Right atrium auricular region (tissue), 2 donors: ENCODE measurements at places on chromosomes 5 and 9. TPM values are rescaled to one million over a fixed set of nuclear protein-coding genes. Genes with fewer than 3 reads are reported as not detected.

DNA sequence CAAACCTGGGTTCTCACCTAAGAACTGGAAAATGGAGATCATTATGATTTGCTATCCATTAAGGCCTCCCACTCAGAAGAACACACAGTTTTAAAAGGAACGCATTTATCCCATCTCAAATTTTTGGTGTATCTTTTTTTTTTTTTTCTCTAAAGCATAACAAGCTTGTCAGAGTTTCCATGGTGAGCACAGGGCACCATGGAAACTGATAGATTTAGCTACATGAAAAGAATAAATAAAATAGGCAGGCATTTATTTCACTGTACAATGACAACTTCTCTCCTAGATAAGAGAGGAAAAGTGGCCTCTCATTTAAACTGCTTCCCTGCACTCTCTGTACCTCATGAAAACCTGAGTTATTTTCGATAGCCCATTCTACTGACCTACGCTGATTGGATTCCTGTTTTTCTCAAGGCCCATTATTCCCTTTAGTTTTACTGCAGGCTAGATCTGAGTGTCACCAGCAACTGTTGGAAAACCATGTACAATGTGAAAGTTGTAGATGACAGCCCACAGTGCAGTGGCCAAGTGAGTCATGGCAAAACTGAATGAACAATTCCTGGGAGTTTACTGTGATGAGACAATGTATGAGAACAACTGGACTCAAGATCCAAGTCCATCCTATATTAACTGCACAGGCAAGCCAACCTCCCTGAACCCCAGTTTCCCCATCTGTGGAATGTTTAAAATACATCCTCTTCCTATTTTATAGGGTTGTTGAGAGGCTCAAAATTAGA, 4.3 kb upstream of the GDA start:
- DNase-seq = no peak

GRCh38 chr5:167881041-167881440, 410.4 kb upstream of the WWC1 start:
- DNase-seq = no peak

DNA sequence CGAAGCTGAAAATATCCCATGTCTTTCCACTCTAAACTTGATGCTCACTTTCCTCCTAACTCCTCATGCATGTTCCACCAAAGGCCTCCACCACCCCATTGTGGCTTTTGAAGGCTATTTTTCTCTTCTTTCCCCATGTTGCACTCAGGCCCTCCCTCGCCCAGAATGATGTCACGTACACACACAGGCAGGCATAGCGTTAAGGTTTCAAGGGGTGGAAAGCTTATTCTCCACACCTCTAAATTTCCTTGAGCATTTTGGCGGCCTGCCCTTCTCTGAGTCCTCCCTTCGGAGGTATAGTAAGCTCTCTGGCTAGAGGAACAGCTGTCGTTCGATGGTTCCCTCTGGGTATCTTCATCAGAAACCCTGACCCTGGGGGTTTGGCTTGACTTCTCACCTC, 673.5 kb downstream of the ACTL7B start:
- no peak for DNase-seq

- no peak for DNase-seq
Measured at GRCh38 chr5:139641116-139642080, 6.8 kb upstream of the CXXC5 start.

DNA sequence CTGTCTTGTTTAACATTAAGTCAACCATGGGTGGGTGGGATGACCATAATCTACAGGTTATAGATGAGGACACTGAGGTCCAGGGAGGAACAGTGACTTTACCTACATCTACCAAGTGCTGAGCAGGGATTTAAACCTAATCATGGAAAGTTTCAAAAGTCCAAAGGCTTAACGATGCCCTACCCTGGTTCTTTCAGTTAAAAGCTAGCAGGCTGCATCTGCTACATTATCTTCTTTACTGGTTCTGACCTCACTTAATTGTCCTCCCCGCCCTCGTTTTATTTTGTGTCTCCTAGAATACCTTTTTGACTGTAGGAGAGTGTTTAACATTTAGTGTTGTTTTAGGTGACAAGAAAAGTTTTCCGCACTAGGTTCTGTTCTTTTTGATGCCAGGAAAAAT, 735.2 kb downstream of the TLR4 start:
- no peak for DNase-seq

- DNase-seq = peak; percentile 81
Measured at GRCh38 chr9:133792721-133793470, 54.7 kb upstream of the SARDH start.

DNA sequence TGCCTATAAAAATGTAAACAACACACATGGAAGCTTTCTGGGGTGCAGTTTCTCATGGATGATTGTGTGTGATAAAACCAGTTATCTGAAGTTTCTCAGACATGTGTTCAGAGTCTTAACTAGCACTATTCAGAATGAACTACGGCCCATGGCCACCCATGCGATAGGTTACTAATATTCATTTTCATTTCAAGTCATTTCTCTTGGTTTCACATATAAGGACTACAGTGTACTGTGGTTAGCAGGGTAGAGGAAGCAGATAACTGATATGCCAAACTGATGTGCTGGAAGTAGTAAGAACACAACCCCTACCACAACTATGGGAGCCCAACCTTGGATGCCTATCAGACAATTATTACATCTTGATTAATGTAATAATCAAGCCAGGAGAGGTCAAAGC, 372.1 kb downstream of the DTWD2 start:
- DNase-seq = no peak

DNA sequence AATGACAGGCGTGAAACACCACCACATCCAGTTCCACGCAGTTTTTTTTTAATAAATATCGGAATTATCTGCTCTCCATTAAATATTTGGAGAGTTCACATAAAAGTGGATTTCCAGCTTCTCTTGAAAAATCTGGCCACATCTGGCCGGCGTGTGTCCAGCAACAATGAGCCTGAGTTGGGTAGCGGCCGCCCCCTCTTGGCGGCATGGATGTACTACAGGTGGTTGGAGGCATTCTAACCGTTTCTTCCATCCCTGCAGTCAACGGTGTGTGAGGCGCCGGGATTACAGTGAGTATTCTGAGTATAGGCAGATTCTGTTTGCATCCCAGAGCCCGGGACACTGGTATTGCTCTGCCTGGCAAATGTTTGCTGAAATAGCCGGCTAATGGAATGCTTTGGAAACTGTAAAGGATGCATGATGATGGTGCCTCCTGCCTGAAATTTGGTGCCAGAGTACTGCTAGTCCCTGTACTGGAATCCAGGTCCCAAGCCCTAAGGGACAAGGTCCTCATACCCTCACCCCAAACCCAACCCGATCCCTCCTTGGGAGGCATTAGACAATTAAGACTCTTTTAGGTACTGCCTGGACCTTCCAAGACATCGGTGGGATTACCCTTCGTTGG, 13.6 kb upstream of the GM2A start:
- peak; percentile 91 for DNase-seq

DNA sequence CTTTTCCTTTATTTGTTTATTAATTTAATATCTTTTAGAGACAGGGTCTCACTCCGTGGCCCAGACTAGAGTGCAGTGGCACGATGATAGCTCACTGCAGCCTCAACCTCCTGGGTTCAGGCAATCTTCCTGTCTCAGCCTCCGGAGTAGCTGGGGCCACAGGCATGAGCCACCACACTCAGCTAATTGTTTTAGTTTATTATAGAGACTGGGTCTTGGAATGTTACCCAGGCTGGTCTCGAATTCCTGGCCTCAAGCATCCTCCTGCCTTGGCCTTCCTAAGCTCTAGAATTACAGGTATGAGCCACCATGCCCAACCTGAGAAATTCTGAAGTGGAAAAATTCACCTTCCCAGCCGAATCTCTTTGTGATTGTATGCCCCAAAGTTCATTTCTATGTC, 139.4 kb upstream of the SLC12A2 start:
- DNase-seq = no peak

DNA sequence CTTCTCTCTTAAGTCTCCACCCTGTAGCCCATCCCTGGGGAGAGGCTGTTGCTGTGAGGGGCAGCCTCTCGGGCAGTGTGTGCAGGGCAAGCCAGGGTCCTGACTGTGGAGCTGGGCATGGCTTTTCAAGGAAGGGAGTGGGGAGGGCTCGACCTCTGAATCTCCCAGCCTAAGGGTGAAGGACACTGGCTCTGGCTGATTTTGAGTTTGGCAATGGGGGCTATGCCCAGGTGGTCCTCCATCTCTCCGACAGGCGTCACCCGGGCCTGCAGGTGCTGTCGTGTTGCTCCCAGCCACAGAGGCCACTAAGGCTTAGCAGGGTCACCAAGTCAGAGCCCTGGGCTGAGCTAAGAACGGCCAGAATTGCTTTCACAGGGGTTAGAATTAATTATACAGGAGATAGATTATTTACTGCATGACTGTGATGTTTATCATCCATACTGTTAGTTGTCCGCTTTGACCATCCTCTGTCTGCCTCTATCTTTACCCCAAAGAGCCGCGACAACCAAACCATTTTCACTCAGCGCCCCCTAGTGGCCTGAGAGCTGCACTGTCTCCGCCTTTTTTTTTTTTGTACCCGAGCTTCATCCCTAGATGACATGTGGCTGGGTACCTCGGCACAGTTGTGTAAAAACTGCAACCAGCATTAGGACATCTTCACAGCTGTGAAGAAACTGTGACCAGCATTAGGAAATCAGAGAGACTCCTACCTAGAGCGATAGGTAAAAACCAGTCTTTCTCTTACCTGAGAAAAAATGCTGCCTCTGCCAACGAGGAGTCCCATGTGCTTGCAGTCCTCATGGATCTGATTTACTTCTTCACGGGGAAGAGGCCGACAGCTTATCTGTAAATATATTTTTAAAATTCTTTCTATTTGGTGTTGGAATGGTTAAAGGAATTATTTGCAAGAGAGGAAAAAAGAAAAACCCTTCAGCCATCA, 44.5 kb downstream of the AGXT2 start:
- DNase-seq = no peak

DNA sequence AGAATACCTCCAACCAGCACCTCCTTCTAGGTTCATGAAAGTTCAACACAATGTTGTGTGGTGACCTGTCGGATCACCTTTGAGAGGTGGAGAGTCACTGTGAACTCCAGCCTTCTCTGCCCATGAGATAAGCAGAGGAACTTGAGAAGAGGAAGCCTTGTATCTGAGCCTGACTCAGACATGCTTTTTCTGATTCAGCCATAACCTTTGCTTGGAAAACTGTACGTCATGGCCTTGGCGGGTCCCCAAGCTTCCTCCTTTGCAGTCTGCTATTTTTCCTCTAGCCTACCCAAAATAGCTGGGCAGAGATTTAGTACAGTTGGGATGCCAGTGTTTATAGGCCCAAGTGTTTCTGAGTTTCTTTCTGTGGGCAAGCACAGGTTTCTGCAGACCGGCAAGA, 274.7 kb downstream of the CETN3 start:
- DNase-seq = peak; percentile 64

DNA sequence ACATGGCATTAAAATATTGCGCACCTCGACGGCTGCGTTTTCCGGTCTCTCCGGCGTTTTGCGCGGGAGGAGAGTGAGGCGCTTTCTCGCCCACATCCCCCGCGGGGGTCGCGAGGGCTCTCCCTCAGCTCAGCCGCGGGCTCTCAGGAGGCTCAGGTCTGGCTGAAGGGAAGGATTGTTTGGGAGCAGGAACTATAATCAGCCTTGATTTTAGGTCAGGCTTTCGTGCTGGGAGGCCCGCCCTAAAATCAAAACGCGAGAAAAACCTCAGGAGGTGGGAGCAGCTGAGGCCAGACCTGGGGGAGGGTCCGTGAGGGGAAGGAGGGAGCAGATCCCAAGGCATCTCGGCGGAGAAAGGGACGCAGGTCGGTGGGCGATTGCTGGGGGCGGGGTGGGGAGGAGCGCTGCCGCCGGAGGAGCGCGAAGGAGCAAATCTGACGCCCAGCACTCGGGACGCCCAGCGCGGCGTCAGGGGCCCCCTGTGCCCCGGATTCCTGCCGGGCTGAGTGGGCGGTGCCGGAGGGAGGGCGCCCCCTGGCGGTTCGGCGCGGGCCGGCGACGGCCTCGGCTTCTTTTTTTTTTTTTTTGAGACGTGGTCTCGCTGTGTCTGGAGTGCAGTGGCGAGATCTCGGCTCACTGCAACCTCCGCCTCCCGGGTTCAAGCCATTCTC, 18.7 kb upstream of the RNF130 start:
- DNase-seq = no peak

DNA sequence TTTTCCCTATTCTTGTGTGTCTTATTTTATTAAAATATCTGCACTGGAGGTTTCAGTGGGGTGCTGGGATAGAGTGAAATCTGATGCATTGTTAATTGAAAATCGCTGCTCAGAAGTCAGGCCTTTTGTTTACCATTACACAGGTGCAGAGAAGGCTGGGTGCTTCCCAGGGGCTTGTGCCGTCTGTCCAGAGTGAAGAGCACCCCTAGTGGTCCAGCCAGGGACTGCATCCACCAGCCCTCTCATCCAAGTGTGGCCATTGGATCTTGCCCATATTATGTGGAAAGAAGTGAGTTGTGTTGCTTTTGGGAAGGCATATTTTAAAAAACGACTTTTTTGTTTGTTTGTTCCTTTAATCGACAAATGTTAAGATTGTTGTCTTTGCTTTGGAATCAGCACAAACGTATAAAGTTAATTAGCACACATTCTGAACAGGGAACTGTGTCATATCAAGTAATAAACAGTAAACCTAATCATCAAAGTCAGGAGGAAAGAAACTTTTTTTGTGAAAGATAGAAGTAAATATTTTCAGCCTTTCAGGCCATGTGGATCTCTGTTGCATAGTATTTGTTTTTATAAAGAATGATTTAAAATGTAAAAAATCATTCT, 315.6 kb downstream of the MTRR start:
- DNase-seq = no peak

GRCh38 chr5:146112476-146112875, 7.1 kb upstream of the PLAC8L1 start:
- no peak for DNase-seq

Gene WHRN
- total RNA-seq = 8.2 TPM

Gene MROH2B
- total RNA-seq = 0.15 TPM

Gene TMEM141
- total RNA-seq = 123 TPM

Gene SH3RF2
- total RNA-seq = 41.2 TPM

Gene PGGT1B
- total RNA-seq = 8.8 TPM

Gene PELO
- total RNA-seq = 8.5 TPM

Gene DND1
- not detected for total RNA-seq

Gene TAS2R1
- total RNA-seq = not detected
